ENCODE measurements at places on chromosomes 5 and 9.

- no peak overlapping the region for H3K4me3 ChIP-seq
- H3K27ac ChIP-seq, result no peak overlapping the region
- H3K36me3 ChIP-seq, result no peaks in the 10 kb centered on the region
Measured at GRCh38 chr9:111679199-111679598, 17.8 kb downstream of the GNG10 start.

DNA sequence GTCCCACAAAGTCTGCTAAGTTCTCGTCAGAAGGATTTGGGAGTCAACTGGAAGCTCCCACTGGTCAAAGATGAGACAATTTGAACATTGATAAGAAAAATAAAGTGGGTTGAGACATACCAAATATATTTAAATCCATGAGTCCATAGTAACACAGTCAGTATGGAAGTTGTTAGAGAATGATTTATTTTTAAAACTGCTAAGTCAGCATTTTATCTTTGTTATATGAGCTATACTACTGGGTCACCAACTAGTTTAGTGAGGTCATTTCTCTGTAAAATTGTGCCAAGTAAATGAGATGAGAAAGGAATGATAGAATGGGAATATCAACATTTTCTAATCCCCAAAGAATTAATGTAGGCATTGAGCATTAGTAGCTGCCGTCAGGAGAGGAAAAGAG is 60.2 kb downstream of the UHRF2 start:
- H3K27me3 ChIP-seq, result no peaks in the 10 kb centered on the region
- H3K4me1 ChIP-seq, result no peaks in the 10 kb centered on the region
- no peak for DNase-seq
- H3K36me3 ChIP-seq, result peaks cover 23% of the 10 kb centered on the region
- H3K4me3 ChIP-seq, result no peak overlapping the region

DNA sequence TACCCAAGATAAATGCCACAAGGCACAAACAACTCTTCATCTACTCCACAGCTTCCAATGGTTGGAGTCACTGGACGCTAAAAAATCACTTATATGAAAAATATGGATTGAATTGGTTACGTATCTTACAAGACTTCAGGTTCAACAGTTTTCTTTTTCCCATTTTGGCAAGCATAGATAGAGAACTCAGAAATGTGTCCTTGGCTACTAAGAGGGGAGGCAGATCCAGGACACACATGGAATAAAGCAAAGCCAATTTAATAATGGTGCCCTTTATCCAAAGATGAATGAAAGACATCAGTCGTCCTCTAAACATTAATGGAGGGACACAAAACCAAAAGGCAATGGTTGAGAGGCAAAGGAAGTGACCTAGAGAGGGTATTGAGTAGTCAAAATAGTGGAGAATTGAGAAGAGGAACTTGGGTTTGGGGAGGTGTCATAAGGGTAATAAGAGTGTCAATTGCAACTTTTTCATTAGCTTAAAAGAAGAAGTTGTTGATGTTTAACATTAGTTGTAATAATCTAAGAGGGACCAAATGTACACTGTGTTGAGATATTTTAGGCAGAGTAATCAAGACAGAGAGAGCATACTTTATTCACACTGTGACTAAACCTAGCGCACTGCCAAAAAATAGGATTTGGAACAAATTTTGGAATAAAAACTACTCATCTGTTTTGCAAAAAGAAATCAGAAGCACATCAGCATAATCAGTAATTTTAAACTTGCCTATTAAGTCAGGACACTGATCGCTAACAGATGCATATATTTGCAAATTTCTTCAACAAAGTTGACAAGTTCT is 308.2 kb downstream of the ARL15 start:
- no peaks in the 10 kb centered on the region for H3K27me3 ChIP-seq
- no peaks in the 10 kb centered on the region for H3K4me1 ChIP-seq
- H3K27ac ChIP-seq, result no peak overlapping the region
- H3K36me3 ChIP-seq, result no peaks in the 10 kb centered on the region

- no peaks in the 10 kb centered on the region for H3K36me3 ChIP-seq
- H3K27ac ChIP-seq, result no peak within 1 kb of the TSS
- DNase-seq, result no peak
- H3K4me1 ChIP-seq, result no peaks in the 10 kb centered on the region
- H3K4me3 ChIP-seq, result no peak within 1 kb of the TSS
Measured at GRCh38 chr5:141208478-141208877, at the start of gene PCDHB12. Gene PCDHB12 (plus strand): TSS chr5:141208719. CDS start chr5:141208908, 189 bp downstream.

GRCh38 chr5:170648541-170648940 is 135.0 kb upstream of the GABRP start:
- H3K4me1 ChIP-seq, result no peaks in the 10 kb centered on the region
- H3K27me3 ChIP-seq, result peaks cover 3% of the 10 kb centered on the region
- H3K36me3 ChIP-seq, result no peaks in the 10 kb centered on the region
- no peak overlapping the region for H3K27ac ChIP-seq
- H3K4me3 ChIP-seq, result no peak overlapping the region
- no peak for DNase-seq

GRCh38 chr9:38478211-38478610 is 54.0 kb upstream of the IGFBPL1 start:
- H3K27me3 ChIP-seq, result no peaks in the 10 kb centered on the region
- DNase-seq, result no peak
- H3K4me3 ChIP-seq, result no peak overlapping the region
- H3K4me1 ChIP-seq, result no peaks in the 10 kb centered on the region
- no peak overlapping the region for H3K27ac ChIP-seq

GRCh38 chr9:16689351-16689938 is 181.0 kb downstream of the BNC2 start:
- H3K4me3 ChIP-seq, result no peak overlapping the region
- H3K4me1 ChIP-seq, result no peaks in the 10 kb centered on the region
- no peak for DNase-seq
- H3K36me3 ChIP-seq, result no peaks in the 10 kb centered on the region
- no peaks in the 10 kb centered on the region for H3K27me3 ChIP-seq
- H3K27ac ChIP-seq, result no peak overlapping the region
